GM12878 (cell line): ENCODE measurements at places on chromosomes 7 and 10. TPM values are rescaled to one million over a fixed set of nuclear protein-coding genes. Genes with fewer than 3 reads are reported as not detected.

GRCh38 chr10:21807180-21807579 lies 196.3 kb downstream of the DNAJC1 start:
- DNase-seq = no peak

- DNase-seq = no peak
Measured at GRCh38 chr10:80163741-80164341, 31.3 kb downstream of the PLAC9 start.

DNA sequence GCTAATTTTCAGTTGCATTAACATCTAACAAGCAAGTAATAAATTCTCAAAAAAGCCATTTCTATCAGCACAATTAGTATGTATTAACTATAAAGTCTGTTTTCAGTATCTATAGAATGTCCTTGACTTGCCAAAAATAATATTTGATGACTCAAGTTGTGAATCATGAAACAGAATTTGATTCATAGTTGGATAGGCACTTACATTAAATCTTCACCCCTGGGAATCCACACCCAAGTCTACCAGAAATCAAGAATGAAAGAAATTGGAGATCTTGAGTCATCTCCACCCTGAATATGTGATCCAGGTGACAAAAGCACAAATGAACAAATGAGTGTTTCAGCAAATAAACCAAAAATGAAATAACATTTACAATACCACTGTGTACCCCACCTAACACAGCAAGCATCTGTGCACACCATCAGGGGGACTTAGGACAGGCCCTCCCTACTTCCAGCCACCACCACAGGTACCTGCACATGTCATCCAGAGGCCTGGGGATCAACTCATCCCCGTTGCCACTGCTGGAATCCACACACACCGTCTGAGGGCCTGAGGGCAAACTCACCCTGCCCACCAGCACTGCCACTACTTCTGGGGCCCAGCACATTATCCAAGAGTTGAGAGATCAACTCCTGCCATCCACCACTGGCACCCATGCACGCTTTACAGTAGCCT lies 160.1 kb downstream of the MTERF1 start:
- no peak for DNase-seq

DNA sequence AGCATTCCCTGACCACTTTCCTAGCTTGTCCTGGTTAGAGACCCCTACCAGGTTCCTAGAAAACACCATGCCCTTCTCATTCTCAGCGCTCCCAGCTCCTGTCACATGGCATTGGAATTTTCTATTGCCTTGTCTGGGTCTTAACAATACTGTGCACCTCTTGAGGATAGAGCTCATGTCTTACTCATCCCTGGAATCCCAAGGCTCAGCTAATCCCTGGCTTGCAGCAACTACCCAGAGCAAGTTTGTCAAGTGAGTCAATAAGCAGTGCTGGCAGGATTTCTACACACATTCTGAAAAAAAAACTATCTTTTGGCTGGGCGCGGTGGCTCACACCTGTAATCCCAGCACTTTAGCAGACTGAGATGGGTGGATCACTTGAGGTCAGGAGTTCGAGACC lies 11.7 kb upstream of the PRDX3 start:
- no peak for DNase-seq

GRCh38 chr10:112988839-112989406 lies 38.9 kb downstream of the TCF7L2 start:
- DNase-seq = no peak

DNA sequence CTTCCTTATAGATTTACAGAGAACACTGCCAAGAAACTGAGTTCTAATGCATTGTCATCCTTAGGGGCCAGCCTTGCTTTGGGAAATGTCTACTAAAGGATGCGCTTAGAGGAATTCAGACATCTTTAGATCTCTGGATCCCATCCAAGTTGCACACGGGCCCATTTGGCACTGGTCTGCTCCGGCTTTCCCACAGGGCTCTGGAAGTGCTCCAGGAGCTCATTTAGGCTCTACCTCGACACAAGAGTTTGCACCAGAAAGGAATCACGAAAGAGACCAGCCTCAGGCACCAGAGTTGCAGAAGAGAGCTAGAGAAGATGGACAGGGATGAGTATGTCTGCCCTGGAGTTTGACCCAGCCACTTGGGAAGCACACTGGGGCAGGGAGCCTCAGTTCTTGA lies 150.1 kb upstream of the TMEM72 start:
- no peak for DNase-seq

GRCh38 chr10:112744181-112745096 lies 205.6 kb upstream of the TCF7L2 start:
- DNase-seq = no peak

GRCh38 chr7:101308245-101309085 lies 13.1 kb downstream of the IFT22 start:
- no peak for DNase-seq

DNA sequence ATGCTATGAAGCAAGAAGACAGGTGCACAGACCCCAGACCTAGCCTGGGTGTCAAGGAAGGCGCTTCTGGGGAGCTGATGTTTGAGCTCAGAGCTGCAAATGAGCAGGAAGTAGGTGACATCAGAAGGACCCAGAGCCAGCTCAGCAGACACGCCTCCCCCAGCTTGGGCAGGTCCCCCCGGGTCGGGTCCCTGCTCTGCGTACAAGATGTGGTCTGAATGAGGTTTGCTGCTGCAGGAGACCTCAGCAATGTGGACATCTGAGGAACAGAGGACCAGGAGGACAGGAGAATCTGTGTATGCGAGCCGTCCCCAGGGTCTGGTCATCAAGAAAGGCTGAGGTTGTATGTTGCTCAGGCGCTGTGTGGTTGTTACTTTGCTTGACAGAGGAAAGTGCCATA lies 51.8 kb downstream of the TACC2 start:
- DNase-seq = no peak

DNA sequence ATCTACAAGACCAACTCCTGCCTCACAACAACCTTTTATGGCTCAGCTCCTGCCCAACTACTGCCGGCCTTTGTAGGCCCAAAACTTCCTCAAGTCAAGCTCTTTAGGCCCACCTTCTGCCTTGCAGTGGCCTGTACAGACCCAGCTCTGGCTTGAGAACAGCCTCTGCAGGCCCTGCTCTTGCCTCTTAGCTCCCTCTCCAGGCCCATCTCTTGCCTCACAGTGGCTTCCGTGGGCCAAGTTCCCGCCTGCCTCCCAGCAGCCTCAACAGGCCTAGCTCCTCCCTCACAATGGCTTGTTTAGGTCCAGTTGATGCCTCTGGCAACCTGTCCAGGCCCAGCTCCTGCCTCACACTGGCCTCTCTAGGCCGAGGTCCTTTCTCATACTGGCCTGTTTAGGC lies 32.4 kb upstream of the VKORC1L1 start:
- DNase-seq = peak; percentile 39

DNA sequence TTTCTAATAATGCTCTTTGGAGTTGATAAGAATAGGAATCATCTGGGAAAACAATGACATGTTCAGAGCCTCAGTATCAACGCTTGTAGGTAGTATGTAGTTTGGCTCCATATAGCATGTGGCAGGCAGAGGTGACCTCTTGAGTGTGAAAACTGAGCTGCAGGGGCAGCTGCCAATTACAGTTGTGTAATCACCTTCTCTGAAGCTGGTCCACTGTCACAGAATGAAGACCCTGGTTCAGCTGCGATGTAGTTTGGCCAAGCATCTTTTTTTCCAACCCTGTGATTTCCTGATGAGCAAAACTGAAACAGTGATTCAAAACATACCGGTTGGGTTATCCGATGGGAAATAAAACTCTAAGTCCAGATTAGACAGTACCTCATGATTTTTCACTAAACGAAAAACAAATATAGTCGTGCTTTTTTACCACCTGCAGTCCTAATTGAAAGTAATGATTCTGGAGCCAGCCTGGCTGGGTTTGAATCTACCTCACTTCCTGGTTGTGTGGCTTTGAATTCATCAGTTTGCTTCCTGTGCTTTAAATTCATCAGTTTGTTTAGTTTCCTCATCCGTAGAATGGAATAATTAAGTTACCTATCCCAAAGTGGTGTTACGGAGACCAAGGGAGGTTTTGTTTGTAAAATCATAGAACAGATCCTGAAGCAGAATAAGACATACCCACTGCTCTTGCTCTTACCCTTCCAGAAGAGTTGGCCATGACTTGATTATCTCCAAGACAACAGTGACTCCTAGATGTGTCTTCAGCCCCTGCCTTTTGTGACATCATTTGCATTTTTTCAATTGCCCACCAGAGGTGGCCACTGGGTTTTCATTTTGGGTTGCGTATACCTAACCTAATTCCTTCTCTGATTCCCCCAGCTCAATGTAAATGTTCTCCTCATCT lies 87.4 kb downstream of the CELF2 start:
- no peak for DNase-seq

- no peak for DNase-seq
Measured at GRCh38 chr10:62196528-62196927, 72.1 kb downstream of the RTKN2 start.

DNA sequence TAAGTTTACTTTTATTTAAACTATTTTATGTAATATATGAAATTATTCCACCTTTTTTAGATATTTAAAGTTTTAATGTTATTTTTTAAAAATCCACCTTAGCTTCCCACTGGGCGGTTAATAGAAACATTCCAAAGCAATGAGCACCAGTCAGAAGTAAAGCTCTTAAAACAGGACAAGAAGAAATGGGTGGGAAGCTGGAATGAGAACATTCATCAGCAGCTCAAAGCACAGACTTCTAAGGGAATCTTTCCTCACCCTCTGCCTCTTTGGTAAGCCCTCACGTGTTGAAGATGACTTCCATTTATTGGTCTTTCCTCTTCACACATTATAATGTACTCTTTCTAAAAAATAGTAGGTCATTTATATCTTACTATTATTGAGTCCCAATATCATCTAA lies 3.1 kb downstream of the AGMO start:
- DNase-seq = no peak

- DNase-seq = no peak
Measured at GRCh38 chr7:90568213-90568612, 27.9 kb upstream of the CDK14 start.

Gene OR13A1
- 0.10 and 0.14 TPM in 2 replicates for polyA plus RNA-seq

Gene CCDC136
- polyA plus RNA-seq = 0.94 and 1.2 TPM in 2 replicates
